ENCODE measurements at places on chromosomes 5 and 9.

DNA sequence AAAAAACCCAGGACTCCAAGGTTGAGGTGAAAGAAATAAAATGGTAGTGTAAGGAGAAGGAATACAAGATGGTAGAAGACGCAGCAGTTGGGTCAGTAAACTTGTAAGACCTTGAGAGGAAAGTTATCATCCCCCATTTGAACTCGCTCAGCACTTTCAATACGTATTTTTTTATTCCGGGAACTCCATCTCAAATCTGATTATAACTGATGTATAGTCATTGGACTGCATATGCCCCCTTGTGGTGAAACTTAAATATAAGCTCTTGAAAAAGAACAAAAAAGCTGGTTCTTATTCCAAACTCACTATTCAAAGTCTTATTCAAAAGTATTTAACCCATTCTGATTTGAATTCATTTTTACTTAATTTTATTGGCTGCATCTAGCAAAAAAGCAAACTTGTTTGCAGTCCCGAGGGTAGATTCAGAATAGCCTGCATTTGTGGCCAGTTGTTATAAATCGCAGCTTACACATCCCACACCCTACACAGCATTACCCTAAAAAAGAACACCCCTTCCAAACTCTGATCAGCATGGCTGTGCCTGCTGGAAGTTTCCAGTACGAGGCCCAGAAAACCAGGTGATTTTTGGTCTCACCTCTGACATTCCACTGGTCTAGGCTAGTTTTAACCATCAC is 118.0 kb downstream of the ESM1 start:
- no peak for DNase-seq

DNA sequence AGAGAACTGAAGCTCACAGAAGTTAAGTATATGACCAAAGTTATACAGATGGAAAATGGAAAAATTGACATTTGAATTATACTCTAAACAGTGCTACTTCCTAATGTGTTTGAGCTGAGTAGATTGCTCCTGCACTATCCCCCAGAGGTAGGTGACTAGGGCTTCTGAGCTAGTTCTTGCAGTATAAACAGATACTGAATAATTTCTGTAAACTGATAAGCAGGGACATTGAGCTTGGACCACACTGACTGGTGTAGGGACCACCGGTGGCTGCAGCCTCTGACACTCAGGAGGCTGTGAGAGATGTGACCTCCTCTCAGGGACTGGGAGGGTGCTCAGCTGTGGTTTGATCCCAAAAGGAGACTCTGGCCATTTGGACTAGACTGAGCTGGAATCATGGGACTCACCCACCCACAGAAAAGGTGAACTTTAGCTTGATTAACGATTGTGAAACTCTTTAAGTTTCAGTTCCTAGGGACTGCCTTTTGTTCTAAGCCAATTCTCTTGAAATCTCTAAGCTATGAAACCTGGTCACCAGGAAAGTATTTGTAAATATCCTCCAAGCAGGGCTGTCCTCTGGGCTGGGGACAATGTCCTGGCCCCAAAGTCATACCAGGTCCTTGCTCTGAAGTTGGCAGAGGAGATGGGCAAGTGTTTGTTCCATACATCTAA is 291.5 kb downstream of the SEC61B start:
- DNase-seq, result no peak

DNA sequence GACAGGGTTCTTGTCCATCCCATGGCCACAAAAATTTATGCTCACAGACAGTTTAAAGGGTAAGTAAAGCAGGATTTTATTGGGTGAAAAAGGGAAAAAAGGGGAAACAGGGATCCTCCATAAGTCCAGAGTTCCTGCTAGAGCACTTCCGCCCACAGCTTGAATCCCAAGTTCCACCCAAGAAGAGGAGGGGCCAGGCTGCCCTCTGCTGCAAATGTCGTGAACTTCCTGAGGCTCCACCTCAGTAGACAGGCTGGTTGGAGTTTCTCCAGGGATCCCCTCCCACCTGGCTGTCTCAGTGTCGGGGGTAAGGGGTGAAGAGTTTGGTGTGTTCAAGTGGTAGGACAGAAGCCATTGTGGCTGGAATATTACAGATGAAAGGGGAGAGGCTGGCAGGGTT is 275.0 kb upstream of the SGCD start:
- no peak for DNase-seq

- DNase-seq, result no peak
Observed at GRCh38 chr9:130124085-130124860, 47.9 kb upstream of the NCS1 start.

DNA sequence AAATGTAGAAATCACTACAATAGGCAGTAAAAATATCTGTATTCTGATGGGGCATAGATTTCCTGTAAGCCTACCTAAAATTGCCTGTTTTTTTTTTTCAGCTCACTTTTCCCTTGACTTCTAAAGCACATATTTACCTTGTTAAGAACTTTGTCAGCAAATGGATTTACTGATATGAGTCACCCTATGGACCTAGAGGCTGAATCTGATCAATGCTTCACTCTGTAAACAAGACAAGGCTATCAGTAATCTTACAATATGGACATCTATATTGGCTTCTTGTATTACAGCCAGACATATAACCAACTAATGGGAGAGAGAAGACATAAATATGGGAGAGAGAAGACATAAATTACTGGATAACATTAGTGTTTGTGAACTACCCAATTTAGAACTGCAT is 792.7 kb upstream of the CHD1 start:
- DNase-seq, result no peak
